ENCODE measurements at places on chromosomes 2 and 18.

GRCh38 chr2:117019357-117019756 lies 795.1 kb upstream of the DDX18 start:
- DNase-seq = no peak

DNA sequence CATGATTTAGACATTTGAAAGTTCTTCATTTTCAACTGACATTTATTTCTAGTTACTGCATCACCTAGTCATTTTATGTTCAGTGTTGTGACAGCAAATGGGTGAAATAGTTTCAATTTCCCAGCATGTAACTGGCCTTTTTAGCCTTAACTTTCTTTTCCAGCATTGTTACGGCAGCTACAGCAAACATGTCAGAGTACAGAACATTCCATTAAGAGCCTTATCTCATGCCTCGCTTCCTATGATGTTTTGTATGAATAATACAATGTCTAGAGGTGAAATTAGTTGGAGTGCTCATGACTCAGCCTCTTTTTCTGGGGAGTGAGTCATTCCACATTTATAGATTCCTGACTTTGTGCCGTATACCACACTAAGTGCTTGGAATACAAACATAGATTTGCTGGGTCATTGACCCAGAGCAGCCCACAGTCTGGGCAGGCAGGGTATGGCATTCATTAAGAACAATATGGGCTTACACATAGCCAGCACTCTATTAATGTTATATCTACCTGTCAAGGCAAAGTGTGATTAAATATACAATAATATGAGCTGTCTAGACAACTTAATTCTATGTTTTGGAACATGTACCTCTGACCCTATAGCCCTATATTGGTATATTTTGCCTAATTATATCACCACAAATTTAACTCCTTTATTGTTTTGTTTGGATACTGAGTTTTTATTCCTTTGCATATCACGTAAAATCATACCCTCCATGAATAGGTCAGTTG lies 72.2 kb downstream of the MAP2 start:
- no peak for DNase-seq

DNA sequence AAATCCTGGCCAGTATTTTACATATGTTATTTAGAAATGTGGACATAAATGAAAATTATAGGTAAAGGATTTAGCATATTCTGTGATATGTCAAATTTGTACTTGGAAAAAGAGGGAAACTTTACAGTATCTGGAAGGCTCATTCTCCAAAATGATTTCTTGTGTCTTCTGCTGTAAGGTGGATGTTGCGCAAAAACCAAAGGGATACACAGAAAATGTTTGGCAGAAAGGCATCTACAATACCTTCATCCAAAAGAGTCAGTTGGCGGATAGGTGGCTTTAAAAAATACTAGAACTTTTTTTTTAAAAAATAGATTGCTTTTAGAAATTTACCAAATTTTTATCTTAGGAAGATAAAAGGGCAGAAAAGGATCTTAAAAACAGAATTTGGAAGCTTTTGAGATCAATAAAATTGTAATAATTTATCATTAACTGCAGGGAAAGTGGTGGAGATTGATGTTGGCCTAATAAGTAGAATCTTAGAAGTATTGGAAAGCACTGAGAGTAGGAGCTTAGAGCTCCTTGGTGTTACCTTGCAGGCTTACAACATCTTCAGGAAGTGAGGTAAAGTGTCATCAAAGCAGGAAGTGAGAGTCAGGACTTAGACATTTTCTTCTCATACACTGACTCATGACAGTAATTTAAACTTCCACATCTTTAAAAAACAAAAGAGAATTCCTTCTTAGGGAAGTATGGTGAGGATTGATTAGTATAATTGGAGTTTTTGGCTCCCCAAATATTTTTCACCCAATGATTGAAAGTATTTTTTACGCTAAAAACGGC lies 2.1 kb downstream of the NABP1 start:
- peak; percentile 69 for DNase-seq

DNA sequence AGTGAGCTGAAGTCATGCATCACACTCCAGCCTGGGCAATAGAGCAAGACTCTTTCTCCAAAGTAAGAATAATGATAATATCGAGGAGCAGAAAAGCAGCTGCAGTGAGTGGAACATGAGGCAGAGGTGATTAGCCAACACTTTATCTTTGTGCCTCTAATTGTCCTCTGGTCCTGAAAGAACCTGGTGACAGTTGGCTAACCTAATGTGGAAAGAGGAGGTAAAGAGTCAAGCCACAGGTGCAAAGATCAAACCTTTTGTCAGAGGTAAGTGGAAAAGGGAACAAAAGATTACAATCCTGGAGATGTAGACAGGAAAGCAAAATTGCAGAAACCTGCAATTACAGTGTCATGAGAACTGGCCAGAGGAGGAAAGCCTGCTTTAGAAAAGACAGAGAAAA lies 53.5 kb upstream of the LCLAT1 start:
- no peak for DNase-seq

DNA sequence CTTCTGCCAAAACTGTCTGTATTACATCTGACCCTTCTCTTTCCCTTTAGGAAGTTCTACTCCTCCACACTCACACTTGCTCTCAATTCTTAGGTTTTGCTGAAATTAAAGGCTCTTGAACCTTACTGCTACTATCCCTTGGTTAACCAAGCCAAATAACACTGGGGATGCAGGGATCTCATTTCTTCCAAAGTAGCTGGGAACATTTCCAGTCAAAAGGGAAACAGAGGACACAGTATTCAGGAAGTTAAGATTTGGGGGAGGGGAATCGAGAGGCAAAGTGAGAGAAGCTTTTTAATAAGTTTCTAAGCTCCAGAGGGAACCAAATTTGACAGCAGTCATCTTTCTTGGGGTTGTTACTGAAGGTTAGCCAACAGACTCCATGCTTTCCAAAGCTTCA lies 6.2 kb downstream of the SEPTIN2 start:
- DNase-seq = no peak

- no peak for DNase-seq
Observed at GRCh38 chr2:196992466-196992865, 66.0 kb upstream of the PGAP1 start.

DNA sequence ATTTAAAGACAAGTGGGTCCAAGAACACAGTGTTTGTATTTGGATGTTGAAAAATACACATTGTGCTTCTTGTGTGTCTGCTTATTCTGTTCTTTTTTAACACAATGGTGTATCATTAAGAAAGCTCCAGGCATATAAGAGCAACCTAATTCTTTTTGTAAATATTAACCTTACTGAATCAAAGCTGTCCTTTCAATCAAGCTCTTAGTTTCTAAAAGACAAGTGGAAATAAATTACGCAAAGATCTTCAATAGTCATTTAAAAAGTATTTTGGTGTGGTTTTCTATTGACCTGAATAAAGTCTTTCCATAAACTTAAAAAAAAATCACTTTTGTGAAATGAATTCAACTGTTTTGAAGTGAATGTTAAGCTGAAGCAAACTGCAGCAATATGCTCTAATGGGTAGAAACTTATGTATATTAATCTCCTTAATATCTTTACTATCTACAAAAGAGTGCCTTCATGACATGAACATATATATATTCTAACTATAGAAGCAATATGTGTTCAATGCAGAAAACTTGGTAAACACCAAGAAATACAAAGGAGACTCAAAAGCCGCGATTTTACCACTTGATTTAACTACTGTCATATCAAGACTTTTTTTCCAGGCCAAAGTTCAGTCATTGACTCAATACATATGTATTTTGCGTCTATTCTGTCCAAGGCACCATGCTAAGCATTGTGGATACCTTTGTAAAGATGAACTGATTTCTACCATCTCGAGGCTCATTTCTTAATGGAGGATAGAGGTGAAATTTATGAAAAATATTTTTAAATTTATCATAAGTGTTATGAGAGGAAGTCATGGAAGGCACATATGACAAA lies 97.7 kb downstream of the ARHGAP15 start:
- no peak for DNase-seq

- no peak for DNase-seq
Observed at GRCh38 chr2:45943219-45944044, 292.0 kb downstream of the PRKCE start.

- no peak for DNase-seq
Observed at GRCh38 chr2:20313659-20314058, 37.0 kb downstream of the PUM2 start.

DNA sequence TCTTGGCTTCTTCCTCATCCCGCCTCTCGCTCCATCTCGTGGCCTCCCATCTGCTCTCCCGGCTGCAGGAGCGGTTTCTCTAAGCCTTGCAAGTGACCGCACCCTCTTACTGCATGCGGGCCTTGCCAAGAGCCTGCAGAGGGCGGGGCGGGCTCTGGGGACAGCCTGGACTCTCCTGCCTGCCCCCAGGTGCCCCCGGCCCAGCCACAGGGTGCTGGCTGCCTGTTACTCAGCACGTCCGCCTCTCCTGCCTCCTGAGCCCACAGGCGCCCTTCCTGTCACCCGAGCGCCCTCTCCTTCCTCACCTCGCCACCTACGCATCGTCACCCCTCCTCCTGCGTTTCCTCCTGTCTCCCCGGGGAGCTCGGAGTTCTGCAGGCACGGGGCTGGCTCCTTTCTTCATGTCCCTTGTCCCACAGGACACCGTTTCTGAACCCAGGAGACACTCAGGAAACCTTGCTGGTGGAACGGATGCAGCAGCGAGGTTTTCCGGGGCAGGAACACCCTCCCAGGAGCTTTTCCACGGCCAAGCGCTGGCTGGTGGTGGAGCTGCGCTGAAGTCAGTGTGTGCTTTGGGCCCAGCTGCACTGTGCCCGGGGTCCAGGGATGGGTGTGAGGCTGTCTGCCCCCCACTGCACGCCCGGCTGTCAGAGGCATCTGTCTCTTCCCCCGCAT lies 28.5 kb downstream of the HPCAL1 start:
- peak; percentile 45 for DNase-seq

GRCh38 chr18:13159579-13159978 lies 59.0 kb upstream of the LDLRAD4 start:
- DNase-seq = no peak

DNA sequence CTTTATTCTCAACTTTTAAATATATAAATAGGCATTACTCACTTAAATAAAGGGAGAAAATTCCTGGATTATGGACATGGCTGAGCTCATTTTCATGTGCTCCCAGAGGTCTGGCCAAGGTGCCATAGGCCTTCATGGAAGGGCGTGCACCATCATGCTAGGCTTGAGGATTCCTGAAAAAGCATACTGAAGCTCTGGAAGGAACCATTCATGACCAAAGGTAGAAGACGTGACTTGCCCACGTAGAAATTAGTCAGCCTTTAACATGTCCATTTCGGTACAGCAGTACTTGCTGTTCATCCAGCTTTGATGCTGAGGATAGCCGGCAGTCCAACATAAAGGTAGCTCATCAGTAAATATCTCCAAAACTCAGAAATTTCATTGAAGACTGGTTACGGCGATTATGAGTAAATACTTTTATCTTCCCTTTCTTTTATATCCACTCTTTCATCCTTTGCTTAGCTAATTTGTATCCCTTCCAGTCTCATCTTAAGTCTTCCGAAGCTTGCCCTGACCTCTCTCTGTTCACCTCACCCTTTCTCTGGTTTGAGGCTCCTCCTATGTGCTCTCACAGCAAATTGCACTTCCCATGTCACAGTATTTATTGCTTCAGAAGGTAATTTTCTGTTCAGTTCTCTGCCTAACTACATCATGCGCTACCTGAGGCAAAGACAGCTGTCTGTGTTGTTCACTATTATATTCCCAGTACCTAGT lies 32.3 kb upstream of the ASNSD1 start:
- no peak for DNase-seq

DNA sequence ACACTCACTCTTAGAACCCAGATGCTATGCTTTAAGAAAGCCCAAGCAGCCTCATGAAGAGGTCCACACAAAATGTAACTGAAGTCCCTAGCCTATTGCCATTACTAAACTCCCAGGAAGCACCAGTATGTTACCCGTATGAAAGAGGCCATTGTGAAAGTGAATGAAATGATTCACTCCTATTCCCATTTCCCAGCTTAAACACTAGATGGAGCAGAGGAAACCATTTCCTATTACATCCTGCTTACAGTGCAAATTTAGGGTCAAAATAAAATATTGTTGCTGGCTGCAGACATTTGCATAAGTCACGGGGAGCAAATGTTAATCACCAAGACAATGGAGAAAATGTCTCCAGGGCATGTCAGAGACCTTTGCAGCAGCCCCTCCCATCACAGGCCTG lies 989.7 kb upstream of the CRIM1 start:
- no peak for DNase-seq

- no peak for DNase-seq
Observed at GRCh38 chr2:54723996-54724559, 616 bp downstream of the EML6 start.
